ENCODE measurements at places on chromosomes 16 and 17.

DNA sequence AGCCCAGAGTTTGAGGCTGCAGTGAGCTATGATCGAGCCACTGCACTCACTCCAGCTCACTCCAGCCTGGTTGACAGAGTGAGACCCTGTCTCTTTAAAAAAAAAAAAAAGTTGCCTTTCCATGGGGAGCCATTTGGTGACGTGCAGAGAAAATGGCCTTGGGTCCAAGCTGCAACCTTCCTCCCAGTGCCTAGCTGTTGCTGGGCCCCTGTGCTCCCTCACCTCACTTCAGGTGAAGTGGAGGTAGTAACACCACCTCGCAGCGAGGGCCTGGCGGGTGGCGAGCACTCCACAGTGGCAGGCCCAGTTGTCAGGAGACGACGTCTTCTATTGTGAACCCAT is 17.4 kb downstream of the SYT17 start:
- no peak for DNase-seq

DNA sequence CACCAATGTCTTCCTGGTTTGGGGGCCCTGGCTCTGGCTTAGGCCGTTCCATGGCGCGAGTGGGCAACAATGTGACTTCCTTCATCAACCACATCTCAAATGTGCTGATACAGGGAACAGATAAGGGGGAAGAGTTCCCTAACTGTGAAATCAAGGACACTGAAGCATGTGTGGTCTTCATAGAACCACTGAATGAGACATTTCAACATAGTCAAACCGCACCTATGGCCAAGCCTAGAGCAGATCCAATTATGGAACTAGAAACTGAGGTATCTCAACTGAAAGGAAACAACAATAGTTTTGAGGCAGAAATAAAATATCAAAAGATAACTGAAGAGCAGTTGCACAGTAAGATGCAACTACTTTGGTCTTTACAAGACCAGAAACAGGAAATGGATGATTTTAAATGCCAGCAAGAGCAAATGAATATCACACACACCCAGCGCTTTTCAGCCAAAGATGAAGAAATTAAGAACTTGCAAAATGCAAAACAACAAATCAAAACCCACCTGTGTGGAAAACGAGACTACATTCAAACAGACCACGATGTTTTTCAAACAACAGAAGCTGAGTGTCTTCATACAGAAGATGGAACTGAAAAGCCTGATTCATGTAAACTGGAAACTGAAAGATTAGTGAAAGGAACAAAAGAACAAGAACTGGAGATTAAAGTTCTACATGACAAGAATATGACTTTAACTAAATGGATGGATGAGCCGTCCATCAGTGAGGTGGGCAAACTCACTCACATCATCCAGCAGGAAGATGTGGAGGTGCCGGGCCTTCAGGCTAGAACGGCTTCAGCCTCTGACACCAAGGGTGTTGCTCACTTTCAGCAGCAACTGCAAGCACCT is 18.1 kb upstream of the LCMT1 start:
- DNase-seq = no peak

- no peak for DNase-seq
These were observed 5.0 kb downstream of the ECI1 start for GRCh38 chr16:2246301-2246885.

- no peak for DNase-seq
These were observed 23.8 kb downstream of the KDM8 start for GRCh38 chr16:27226976-27227705.

- peak; percentile 30 for DNase-seq
These were observed 15.0 kb upstream of the PRSS27 start for GRCh38 chr16:2734844-2735515.

GRCh38 chr16:49003992-49004391 is 277.6 kb downstream of the CBLN1 start:
- no peak for DNase-seq

GRCh38 chr16:17304106-17304490 is 166.7 kb downstream of the XYLT1 start:
- no peak for DNase-seq

DNA sequence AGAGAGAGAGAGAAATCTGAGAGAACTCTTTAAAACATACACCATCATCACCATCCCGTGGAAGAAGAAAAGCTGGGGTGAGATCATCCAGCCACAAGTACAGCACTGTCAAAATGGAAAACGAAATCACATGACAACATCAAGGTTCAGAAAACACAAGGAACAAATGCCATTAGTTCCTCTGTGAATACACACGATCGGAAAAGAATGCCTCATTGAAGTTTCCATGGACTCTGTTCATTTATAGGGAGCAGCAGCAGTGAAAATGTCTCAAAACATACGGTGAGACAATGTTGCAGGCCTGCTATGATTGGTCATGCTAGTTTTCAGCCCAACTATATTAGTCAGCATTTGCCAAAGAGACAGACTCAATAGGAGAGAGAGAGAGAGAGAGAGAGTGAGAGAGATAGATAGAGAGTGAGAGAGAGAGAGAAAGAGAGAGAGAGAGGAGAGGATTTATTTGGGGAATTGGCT is 4.4 kb downstream of the CFAP97D1 start:
- no peak for DNase-seq

- no peak for DNase-seq
These were observed 5.0 kb upstream of the CETP start for GRCh38 chr16:56956756-56957155.

DNA sequence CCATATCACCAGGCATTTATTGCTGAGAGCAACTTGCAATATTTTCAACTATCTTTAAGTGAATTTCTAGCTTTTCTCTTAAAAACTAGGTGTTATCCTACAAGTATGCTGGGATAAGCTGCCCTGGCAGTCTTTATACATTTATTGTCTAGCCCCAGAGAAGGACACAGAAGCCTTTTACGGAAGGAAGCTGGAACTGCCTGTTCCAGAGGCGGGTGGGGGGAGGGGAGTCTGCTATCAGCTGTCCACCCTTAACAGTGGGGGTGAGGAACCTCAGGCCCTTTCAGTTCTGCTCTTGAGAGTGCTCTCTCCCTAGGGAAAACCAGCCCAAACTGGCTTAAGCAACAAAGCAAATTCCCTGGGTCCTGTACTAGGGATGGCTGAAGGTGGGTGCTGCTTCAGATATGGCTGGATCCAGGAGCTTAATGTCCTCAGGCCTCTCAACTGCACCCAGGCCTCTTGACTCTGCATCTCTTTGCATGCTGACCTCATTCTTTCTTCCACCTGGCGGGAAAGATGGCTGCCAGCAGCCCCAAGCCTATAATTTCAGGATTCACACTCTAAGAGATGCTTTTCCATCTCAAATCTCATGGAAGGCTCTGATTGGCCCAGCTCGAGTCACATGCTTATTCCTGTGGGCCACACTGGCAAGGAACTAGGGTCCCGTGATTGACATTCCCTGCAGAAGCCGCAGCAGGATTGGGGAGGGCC is 16.6 kb downstream of the NAGPA start:
- no peak for DNase-seq

DNA sequence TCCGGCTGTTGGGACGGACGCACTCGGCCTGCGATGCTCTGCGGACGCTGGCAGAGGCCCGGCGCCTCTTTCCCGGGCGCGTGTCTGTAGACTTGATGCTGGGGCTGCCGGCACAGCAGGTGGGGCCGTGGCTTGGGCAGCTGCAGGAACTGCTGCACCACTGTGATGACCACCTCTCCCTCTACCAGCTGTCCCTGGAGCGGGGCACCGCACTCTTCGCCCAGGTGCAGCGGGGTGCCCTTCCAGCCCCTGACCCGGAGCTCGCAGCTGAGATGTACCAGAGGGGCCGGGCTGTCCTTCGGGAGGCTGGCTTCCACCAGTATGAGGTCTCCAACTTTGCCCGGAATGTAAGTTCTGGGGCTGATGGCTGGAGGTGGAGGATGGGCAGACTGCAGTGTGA is 3.5 kb downstream of the RSAD1 start:
- no peak for DNase-seq

DNA sequence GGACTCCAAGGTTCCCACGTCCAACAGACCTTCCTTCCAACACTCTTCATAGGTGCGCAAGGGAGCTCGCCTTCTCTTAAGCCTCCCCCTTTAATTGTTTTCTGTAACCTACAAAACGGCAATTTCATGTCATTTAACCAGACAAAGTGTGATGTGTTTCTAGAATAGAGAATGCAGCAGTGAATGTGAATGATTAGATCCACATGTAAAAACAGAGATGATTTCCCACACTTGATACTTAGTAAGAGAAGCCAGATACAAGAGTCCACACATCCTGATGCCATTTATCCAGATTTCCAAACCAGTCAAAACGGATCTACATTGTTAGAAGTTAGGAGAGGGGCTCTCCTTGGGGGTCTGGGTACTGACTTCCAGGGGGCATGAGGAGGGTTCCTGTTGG is 89.3 kb downstream of the IRF8 start:
- no peak for DNase-seq

- no peak for DNase-seq
These were observed 332.1 kb upstream of the DYNLRB2 start for GRCh38 chr16:80208743-80209142.

DNA sequence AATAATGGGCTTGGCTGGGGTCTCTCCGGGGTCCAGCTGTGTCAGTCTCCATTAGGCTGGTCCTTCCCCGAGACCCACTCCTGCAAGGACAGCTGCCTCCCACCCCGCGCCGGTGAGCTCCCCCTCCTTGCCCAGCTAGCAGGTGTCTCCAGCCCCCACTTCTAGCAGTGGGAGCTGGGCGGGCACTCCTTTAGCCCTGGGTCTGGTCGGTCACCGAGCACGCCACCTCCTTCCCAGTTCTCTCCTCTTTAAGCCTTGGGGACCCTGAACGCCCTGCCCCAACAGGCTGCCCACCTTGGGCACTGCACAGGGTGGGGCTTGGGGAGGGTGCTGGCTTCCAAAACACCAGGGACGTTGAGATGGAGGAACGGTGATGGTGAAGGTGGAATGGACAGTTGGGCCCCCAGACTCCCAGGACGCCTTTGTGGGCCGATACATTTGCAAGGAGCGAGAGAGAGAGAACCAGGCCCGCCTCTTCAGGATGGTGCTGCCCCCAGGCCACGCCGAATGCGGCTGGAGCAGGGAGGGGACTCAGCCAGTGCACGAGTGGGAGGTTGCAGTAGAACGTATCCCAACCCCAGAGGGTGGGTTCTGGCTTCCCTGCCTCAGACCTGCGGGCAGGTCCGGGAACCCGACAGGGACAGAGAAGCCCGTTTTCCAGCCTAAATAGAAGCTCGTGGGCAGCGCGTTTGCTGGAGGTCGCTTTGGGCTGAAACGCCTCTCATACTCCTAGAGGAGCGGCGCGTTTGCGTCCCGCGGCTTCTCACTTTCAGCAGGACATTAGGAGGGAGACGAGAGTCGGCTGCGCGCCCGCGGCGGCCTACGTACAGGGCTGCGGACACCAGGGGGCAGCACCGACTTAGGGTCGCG is 10.7 kb downstream of the TBX2 start:
- DNase-seq = no peak

GRCh38 chr16:79849119-79849518 is 248.6 kb upstream of the MAF start:
- no peak for DNase-seq

DNA sequence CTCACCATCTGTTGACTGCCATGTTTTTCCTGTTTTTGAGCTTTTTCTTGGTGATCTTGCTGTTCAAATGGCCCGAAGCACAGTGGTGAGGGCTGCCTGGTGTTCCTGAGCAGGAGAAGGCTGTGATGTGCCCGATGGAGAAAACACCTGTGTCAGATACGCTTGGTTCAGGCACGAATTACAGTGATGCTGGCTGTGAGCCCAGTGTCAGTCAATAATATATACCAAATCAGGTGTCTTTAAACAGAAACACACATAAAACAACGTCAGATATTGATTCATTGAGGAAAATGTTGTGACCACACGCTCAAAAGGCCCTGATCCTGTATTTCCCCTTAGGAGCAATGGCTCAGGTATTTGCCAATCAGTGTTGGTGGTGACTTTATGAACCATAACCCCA is 111.7 kb downstream of the SDR42E1 start:
- DNase-seq = no peak

GRCh38 chr17:7241783-7242716 is at the start of gene GABARAP:
Gene GABARAP (minus strand): TSS chr17:7242449. CDS start chr17:7242330, 119 bp downstream.
- DNase-seq = peak; percentile 99

- peak; percentile 88 for DNase-seq
These were observed 15.6 kb upstream of the AURKB start for GRCh38 chr17:8225813-8226535.

- no peak for DNase-seq
These were observed 1.5 kb downstream of the ZFPM1 start for GRCh38 chr16:88454523-88454947.

GRCh38 chr17:76504117-76504516 is 2.9 kb upstream of the RHBDF2 start:
- peak; percentile 40 for DNase-seq

DNA sequence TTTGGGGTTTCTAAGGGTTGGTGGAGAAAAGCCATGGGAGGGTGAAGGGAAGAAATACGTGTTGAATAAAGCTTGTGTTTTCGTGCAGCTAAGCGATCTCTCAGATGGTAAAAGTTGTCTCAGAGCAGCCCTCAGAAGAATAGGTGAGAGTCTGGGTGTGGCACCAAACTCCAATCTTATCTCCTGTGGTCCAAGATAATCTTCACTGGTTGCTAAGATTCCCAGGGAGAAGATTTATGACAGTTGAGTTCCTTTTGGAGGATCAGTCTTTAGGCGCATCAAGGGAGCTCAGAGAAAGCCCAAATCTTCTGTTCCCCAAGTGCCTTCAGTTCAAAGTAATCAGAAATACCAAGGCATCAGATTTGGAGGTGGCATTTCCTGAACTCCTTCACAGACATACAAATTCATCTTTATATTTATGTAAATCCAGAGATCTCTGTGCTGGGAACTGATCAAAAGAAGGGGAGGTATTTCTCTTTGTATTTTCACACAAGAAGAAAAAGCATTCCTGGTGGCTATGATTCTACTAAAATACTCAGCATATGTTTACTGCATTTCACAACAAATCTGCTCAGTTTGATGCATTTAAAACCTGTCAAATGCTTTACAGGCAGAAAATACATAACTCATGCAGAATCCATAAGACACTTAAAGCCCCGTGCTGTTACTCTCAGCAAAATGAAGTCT is 102.9 kb downstream of the ABCC12 start:
- no peak for DNase-seq

GRCh38 chr16:30491744-30492308 is 19.3 kb downstream of the ITGAL start:
- DNase-seq = no peak

GRCh38 chr16:56190677-56191155 is 573 bp upstream of the GNAO1 start:
- DNase-seq = no peak

- no peak for DNase-seq
These were observed 50.1 kb downstream of the KLHDC4 start for GRCh38 chr16:87715658-87716057.

GRCh38 chr16:6993544-6993943 is 339.1 kb upstream of the RBFOX1 start:
- no peak for DNase-seq

DNA sequence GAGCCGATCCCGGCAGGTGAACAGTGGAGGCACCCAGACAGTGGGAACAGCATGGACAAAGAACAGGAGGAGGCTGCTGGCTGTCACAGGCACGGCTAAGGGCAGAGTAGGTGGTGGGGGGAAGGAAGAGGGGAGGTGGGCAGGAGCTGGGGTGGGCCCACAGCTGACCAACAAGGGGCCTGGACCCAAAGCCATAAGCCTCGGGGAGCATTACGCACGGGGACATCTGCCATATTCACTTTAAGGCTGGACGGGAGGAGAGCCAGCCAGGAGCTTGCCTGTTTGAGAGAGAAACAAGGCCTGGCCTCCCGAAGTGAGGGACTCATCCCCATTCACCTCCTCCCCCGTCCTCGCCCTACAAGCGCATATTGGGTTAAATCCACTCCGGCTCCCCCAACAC is 19.6 kb upstream of the HAP1 start:
- no peak for DNase-seq

- DNase-seq = no peak
These were observed 6.1 kb downstream of the DRC3 start for GRCh38 chr17:17978481-17979424.

Data from inflammatory macrophage treated with lipopolysaccharide for 1 hour (primary cell).